ENCODE measurements at places on chromosomes 4 and X. TPM values are rescaled to one million over a fixed set of nuclear protein-coding genes. Genes with fewer than 3 reads are reported as not detected.

DNA sequence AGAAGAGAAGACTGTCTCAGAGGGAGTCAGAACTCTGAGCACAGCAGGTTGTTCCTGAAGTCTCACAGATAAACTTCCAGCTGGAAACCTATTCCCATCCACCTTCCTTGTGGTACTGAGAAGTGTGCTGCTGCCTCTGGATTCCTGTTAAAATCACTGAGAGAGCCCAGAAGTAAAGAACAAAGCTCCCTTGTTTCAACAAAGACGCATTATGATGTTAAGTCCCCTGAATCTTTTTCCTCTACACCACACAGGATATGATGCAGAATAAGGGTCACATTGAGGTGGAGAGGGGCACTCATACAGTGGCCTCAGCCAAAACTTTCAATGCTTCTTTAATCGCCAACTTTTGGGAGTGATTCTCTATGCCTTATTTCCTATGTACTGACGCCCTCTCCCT, 321.0 kb downstream of the OPHN1 start:
- no peak overlapping the region for H3K4me3 ChIP-seq
- no peaks in the 10 kb centered on the region for H3K4me1 ChIP-seq
- no peak for DNase-seq
- no peak overlapping the region for H3K27ac ChIP-seq
- peaks cover 8% of the 10 kb centered on the region for H3K27me3 ChIP-seq

DNA sequence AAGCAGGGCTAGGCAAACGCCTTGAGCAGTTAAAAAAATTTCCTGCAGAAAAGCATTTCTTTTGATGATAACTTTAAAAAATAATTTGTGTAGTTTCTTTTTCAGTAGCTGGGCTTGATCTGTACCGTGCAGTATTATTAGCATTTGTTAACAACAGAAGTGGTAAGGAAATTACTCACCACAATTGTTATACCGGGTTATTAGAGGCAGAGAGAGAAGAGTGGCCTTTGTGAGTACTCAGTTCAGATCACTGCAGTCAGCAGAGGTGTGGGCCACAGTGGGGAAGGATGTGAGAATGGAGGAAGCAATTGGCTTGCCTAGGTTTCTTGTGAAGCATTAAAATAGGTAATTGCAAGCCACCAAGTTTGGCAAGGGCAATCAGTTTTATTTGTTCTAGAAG, 14.3 kb upstream of the IL21 start:
- DNase-seq, result no peak
- peaks cover 5% of the 10 kb centered on the region for H3K4me1 ChIP-seq
- no peak overlapping the region for H3K4me3 ChIP-seq
- H3K36me3 ChIP-seq, result no peaks in the 10 kb centered on the region

DNA sequence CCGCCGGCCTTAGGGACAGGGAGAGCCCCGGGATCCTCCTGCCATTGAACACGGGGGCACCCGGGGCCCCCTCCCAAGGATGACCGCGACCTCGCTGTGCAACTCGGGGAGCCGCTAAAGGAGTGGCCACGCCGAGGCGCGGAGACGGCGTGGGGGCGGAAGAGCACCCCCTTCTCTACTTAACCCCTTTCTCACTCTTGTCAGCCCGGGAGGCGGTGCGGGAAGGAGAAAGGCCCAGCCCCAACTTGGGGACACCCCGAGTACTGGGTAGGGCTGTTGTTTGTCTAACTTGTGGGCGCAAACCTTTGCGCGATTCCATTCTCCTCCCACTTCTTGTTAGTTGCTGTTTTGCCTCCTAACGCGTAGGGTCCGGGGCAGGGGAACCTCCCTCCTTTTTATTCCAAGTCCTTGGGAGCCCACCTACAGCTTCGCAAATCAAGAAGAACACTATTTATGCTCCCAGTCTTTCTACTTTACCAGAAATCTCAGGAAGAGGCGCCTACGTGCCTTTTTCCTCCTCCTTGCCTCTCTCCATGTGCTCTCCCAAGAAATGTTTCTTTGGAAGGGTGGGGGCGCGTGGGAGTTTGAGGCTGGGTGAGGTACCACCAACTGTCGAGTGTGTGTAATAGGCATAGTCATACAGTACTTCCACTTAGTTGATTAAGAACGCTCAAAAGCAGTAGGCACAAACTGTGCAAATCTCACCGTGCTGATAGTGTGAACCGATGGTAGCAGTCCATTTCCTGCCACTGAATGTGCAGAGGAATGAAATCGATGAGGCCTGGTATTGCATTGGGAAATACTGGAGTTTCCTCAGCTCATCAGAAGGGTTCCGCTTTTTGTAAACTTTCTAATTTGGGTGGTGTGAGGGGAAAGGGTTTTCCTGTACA, 813 bp downstream of the DIAPH2 start:
- H3K27ac ChIP-seq, result peak overlapping the region; percentile 78
- no peaks in the 10 kb centered on the region for H3K36me3 ChIP-seq
- peaks cover 3% of the 10 kb centered on the region for H3K27me3 ChIP-seq

DNA sequence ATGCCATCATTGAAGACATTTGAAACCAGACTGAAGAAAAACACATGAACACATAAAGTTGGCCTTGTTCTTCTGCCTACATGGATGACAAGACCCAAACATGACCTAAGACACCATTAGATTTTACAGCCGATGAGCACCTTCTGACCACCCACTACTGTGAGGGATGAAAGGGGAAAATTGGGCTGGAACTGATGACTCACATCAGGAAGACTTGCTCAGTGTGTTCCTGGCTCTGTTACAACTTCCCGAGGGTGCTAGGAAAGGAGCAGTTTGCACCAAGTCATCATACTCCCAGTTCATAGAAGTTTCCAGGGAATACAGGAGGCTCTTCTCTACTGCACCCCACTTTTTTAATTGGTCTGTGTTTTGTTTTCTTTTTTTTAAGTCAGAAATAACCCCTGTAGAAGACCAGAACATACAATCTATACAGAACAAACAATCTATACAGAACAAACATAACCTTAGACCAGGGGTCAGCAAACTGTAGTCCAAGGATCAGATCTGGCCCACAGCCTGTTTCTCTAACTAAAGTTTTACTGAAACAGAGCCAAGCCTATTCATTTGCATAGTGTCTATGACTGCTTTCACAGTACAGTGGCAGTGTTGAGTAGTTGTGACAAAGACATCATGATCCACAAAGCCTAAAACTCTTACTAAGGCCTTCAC, 25.3 kb downstream of the BTC start:
- H3K4me1 ChIP-seq, result no peaks in the 10 kb centered on the region
- no peak for DNase-seq
- H3K4me3 ChIP-seq, result no peak overlapping the region
- H3K36me3 ChIP-seq, result no peaks in the 10 kb centered on the region
- H3K27ac ChIP-seq, result no peak overlapping the region

- no peak overlapping the region for H3K27ac ChIP-seq
- no peaks in the 10 kb centered on the region for H3K27me3 ChIP-seq
- no peak overlapping the region for H3K4me3 ChIP-seq
- H3K4me1 ChIP-seq, result no peaks in the 10 kb centered on the region
These were observed 124.0 kb downstream of the PDE5A start for GRCh38 chr4:119504616-119505015.

GRCh38 chrX:136057567-136057966, 72.3 kb downstream of the SLC9A6 start:
- H3K27ac ChIP-seq, result no peak overlapping the region
- no peaks in the 10 kb centered on the region for H3K36me3 ChIP-seq
- no peaks in the 10 kb centered on the region for H3K27me3 ChIP-seq
- no peaks in the 10 kb centered on the region for H3K4me1 ChIP-seq

The PGAM4 gene
- total RNA-seq, result not detected

DNA sequence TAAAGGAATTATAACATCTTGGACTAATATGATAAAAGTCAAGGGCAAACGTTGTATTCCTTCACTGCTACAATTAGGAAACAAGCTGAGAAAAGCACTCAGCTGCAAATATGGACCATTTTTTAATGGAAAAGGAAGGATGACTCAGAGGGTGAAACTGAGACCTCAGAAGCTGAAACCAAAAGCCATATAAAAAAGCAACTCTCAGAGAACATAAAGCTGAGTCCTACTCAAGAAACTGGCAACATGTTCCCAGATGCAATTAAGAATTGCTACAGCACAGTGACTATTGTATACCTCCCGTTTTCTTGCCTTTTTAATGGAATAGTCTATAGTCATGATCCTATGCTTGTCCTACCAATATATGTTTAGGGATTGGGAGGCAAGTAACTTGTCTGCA, 1106.4 kb upstream of the INTU start:
- H3K4me1 ChIP-seq, result no peaks in the 10 kb centered on the region
- DNase-seq, result no peak
- H3K36me3 ChIP-seq, result no peaks in the 10 kb centered on the region
- no peak overlapping the region for H3K27ac ChIP-seq
- H3K27me3 ChIP-seq, result no peaks in the 10 kb centered on the region

DNA sequence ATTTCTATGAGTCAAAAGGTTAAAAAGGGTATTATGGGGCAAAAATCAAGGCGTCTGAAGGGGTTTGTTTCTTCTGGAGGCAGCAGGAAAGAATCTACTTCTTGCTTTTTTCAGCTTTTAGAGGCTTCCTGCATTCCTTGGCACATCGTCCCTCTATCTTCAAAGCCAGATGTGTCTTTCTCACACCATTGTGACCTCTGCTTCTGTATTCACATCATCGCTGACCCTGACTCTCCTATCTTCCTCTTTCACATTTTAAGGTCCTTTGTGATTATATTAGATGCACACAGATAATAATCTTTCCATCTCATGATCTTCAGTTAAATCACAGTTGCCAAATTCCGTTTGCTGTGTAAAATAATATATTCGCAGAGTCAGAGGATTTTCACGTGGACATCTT, 112.7 kb downstream of the PPP4R3C start:
- no peak overlapping the region for H3K27ac ChIP-seq
- no peaks in the 10 kb centered on the region for H3K27me3 ChIP-seq
- H3K4me1 ChIP-seq, result no peaks in the 10 kb centered on the region

- no peak for DNase-seq
- no peaks in the 10 kb centered on the region for H3K27me3 ChIP-seq
- no peaks in the 10 kb centered on the region for H3K4me1 ChIP-seq
- H3K4me3 ChIP-seq, result no peak overlapping the region
- H3K36me3 ChIP-seq, result no peaks in the 10 kb centered on the region
These were observed 1024.1 kb downstream of the RPA4 start for GRCh38 chrX:97907791-97908190.

- H3K27ac ChIP-seq, result no peak overlapping the region
- H3K27me3 ChIP-seq, result no peaks in the 10 kb centered on the region
- no peak overlapping the region for H3K4me3 ChIP-seq
- no peaks in the 10 kb centered on the region for H3K36me3 ChIP-seq
These were observed 2.2 kb downstream of the MSANTD1 start for GRCh38 chr4:3250956-3251690.

DNA sequence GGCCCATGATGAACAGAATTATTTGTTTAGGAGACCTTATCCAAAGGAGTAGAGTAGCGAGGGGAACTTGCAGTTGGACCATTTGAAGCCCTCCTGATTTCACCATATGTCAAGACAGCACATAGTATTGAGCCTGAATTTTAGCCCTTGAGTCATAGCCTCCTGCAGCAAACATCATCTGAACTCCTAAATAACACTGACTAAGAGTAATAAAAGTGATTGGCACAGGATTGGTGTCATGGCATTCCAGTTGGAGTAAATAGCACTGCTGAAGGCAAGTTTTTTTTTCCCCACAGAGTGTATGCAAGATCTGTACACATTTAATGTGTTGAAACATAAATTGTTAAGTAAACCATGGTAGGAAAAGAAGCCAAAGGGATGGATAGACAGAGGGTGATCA, 89.0 kb downstream of the COMMD8 start:
- H3K27ac ChIP-seq, result no peak overlapping the region
- H3K27me3 ChIP-seq, result no peaks in the 10 kb centered on the region
- H3K36me3 ChIP-seq, result no peaks in the 10 kb centered on the region
- no peak overlapping the region for H3K4me3 ChIP-seq
- H3K4me1 ChIP-seq, result no peaks in the 10 kb centered on the region
- no peak for DNase-seq

The UGT8 gene
- 6.2 TPM for total RNA-seq

The LONRF3 gene
- 3.6 TPM for total RNA-seq

The TIMP1 gene
- 66.7 TPM for total RNA-seq

DNA sequence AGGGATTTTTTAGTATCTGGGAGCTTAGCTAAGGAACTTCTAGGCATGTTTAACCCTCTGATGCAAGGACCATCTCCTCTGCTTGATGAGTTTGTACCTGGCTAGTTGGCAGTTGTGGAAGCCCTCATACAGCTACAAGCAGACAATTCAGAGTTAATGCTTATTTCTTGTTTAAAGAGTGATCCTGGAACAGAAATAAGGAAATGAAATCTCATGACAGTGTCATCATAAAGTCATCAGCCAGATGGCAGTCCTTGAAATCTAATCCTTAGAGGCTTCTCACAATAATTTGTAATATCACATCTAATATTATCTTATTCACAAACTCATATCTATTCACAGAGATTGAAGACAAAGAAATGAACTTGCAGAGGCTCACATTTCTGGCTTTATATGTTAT, 581.6 kb upstream of the FTHL17 start:
- no peak overlapping the region for H3K27ac ChIP-seq
- no peaks in the 10 kb centered on the region for H3K36me3 ChIP-seq
- no peak overlapping the region for H3K4me3 ChIP-seq
- no peak for DNase-seq
- no peaks in the 10 kb centered on the region for H3K4me1 ChIP-seq

- H3K27me3 ChIP-seq, result no peaks in the 10 kb centered on the region
- H3K4me3 ChIP-seq, result no peak overlapping the region
- H3K27ac ChIP-seq, result no peak overlapping the region
- H3K4me1 ChIP-seq, result no peaks in the 10 kb centered on the region
These were observed 879.1 kb downstream of the ARAP2 start for GRCh38 chr4:35365186-35365585.

DNA sequence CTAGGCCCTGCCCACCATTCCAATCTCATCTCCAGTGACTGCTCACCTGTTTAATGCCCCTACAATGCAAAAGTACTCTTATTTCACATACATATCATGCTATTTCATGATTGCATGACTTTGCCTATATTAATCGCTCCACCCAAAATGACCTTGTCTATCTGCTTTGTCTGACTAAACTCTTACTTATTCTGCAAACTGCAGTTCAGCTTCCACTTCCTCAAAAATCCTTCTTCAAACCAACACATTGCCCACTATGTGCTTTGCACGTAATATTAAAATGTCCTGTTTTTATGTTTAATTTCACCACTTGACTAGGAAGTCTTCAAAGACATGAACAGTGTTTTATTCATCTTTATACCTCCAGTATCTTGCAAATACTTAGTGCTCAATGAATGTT, 229.6 kb downstream of the OPHN1 start:
- no peak overlapping the region for H3K4me3 ChIP-seq
- no peaks in the 10 kb centered on the region for H3K27me3 ChIP-seq
- DNase-seq, result no peak
- no peaks in the 10 kb centered on the region for H3K4me1 ChIP-seq
- H3K27ac ChIP-seq, result no peak overlapping the region
